ENCODE measurements at places on chromosomes 13 and 19. TPM values are rescaled to one million over a fixed set of nuclear protein-coding genes. Genes with fewer than 3 reads are reported as not detected.

The ZNF430 gene
- 4.0 TPM for total RNA-seq

The CYP2S1 gene
- 32.0 TPM for total RNA-seq

The C19orf38 gene
- 0.11 TPM for total RNA-seq

The CYP4F8 gene
- not detected for total RNA-seq

The HPN gene
- 0.06 TPM for total RNA-seq

The PDE4A gene
- 5.1 TPM for total RNA-seq

The ZNF439 gene
- total RNA-seq: not detected

The CPB2 gene
- not detected for total RNA-seq

The LRFN3 gene
- 21.5 TPM for total RNA-seq

The MRI1 gene
- 16.2 TPM for total RNA-seq

The DACT3 gene
- total RNA-seq: 0.49 TPM

The FXYD5 gene
- total RNA-seq: 224 TPM

The SYT5 gene
- total RNA-seq: 4.7 TPM

The SLITRK6 gene
- 0.58 TPM for total RNA-seq

The GARIN5A gene
- 1.8 TPM for total RNA-seq

The DZIP1 gene
- 9.5 TPM for total RNA-seq

The GPR4 gene
- total RNA-seq: 0.15 TPM

The SPTBN4 gene
- total RNA-seq: 0.91 TPM

The VSTM2B gene
- total RNA-seq: not detected

The MBD3L2 gene
- total RNA-seq: not detected

The ZNF534 gene
- total RNA-seq: not detected

The FOXO1 gene
- 4.4 TPM for total RNA-seq

The NLRP9 gene
- not detected for total RNA-seq

The VSTM1 gene
- total RNA-seq: 0.57 TPM

All from A549 treated with DMSO at 1 μM for 4 hours (cell line).